Mesothelial cell of epicardium (in vitro differentiated cells): ENCODE measurements at places on chromosomes 7 and 10.

- no peak for DNase-seq
Observed at GRCh38 chr10:132537684-132538001, at the start of gene INPP5A. Gene INPP5A, plus strand, starts transcription at chr10:132537787. Its CDS starts 310 bp downstream, at chr10:132538097.

DNA sequence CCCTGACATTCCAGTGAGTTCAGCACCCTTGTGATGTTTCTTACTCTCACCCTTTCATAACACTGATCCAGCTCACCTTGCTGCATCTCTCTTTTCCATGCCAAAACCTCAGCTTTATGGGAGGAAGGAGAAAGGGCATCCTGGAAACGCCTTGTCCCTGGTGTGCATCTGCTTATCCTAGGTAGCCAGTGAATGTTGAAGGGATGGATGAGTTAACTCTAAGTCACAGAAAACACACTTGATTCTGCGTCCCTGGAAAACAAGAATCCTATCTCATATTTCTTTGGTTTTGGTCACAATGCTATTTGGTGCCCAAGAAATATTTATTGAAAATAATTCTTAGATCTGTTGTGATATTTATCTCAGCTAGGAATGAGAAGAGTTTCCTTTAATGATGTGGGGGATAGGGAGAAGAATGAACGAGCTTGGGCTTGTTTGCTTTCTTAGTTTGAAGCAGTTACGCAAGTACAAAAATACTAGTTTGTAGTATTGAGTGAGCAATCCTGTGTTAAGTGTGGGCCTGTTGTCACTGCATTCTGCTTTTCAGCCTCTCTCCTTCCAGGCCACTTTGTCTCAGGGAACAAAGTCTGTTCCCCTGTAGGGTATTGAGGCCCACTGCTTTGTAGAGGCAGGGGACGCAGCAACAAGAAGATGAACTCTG, 126.5 kb downstream of the ARID5B start:
- no peak for DNase-seq

GRCh38 chr7:5699467-5700384, 81.7 kb downstream of the RNF216 start:
- DNase-seq: no peak

GRCh38 chr7:77674878-77675277, 21.4 kb upstream of the RSBN1L start:
- no peak for DNase-seq

DNA sequence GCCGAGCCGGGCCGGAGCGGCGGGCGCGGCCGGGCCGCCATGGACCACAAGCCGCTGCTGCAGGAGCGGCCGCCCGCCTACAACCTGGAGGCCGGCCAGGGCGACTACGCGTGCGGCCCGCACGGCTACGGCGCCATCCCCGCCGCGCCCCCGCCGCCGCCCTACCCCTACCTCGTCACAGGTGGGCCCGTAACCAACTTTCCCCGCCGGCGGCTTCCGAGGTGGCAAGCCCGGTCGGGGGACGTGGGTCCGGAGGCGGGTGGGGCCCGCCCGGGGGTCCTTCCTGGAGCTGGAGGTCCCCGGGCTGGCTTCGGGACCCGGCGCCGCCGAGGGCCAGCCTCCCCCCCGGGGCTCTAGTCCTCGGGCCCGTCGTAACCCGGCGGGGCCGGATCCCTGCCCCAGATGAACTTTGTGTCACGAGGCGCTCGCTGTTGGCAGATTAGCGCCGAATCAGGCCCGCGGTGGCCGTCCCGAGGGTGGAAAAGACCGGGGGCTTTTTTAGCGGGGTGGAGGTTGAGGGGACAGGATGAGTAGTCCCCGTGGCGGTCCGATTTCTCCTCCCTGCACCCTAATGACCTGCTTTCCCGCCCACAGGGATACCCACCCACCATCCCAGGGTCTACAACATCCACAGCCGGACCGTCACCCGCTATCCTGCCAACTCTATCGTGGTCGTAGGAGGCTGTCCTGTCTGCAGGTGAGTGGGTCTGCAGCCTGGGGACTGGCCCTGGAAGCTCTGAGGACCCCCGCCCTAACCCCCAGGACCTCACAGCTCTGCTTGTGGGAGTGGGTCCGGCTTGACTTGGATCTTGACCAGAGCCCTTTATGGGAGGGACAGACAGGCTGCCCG, 496 bp downstream of the BRI3 start:
- no peak for DNase-seq

DNA sequence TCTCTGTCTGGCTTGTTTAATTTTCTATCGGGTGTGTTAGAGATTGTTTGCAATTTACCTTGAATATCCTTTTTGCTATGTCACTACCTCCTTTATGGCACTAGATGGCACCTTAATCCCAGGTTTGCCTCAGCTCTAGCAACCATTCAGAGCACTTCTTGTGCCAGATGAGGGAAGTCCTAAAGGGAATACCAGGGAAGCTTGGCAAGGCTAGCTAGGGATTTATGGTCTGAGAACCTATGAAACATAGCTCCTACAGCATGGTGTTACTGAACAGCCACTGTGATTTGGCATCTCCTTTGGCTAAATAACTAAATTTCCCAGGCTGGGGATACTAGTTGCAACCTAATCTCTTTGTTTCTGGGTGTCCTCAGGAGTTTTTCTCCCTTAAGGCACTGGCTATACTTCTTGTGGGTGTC, 69.0 kb upstream of the VOPP1 start:
- DNase-seq: no peak

GRCh38 chr7:144398911-144399310, 4.6 kb downstream of the NOBOX start:
- no peak for DNase-seq
